Central memory CD8-positive, alpha-beta T cell (primary cell): ENCODE measurements at places on chromosomes 3 and 15.
A peak's percentile ranks its signal among the peaks of the same experiment; 100 is the strongest.

DNA sequence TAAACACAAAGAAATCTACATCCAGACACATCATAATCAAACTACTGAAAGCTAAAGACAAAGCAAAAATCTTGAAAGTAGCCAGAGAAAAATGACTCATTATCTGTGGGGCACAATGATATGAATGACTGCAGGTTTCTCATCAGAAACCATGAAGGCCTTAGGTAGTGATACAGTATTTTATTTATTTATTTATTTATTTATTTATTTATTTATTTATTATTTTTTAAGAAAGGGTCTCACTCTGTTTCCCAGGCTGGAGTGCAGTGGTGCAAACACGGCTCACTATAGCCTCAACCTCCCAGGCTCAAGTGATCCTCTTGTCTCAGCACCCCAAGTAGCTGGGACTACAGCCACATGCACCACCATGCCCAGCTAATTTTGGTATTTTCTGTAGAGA is 15.2 kb downstream of the CCK start:
- peaks cover 46% of the 10 kb centered on the region for H3K27me3 ChIP-seq
- no peak overlapping the region for H3K27ac ChIP-seq
- no peak overlapping the region for H3K4me3 ChIP-seq

GRCh38 chr3:129596194-129597086 is 10.0 kb downstream of the PLXND1 start:
- no peak overlapping the region for H3K4me3 ChIP-seq
- no peaks in the 10 kb centered on the region for H3K27me3 ChIP-seq

DNA sequence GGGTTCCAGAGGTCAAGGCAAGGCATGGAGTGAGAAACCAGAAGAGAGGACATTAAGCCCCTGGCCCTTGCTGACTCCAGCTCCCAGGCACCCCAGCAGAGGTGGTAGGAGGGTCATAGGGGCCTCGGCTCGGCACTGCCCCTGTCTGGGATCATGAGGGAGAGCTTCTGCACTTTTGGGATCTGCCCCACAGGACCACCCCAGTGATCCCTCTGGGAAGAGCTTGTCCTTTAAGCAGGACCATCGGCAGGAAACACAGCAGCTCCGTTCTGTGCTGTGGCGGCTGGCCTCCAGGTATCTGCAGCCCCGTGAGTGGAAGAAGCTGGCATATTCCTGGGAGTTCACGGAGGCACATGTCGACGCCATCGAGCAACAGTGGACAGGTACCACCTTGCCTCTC is 35.5 kb downstream of the ANKDD1A start:
- H3K4me1 ChIP-seq, result peaks cover 12% of the 10 kb centered on the region
- peaks cover 1% of the 10 kb centered on the region for H3K36me3 ChIP-seq
- DNase-seq, result no peak
- H3K27me3 ChIP-seq, result no peaks in the 10 kb centered on the region
- no peak overlapping the region for H3K4me3 ChIP-seq

- no peaks in the 10 kb centered on the region for H3K27me3 ChIP-seq
- H3K36me3 ChIP-seq, result peaks cover 12% of the 10 kb centered on the region
- H3K27ac ChIP-seq, result no peak overlapping the region
- peaks cover 53% of the 10 kb centered on the region for H3K4me1 ChIP-seq
Measured at GRCh38 chr3:66431494-66431893, 69.3 kb downstream of the LRIG1 start.

DNA sequence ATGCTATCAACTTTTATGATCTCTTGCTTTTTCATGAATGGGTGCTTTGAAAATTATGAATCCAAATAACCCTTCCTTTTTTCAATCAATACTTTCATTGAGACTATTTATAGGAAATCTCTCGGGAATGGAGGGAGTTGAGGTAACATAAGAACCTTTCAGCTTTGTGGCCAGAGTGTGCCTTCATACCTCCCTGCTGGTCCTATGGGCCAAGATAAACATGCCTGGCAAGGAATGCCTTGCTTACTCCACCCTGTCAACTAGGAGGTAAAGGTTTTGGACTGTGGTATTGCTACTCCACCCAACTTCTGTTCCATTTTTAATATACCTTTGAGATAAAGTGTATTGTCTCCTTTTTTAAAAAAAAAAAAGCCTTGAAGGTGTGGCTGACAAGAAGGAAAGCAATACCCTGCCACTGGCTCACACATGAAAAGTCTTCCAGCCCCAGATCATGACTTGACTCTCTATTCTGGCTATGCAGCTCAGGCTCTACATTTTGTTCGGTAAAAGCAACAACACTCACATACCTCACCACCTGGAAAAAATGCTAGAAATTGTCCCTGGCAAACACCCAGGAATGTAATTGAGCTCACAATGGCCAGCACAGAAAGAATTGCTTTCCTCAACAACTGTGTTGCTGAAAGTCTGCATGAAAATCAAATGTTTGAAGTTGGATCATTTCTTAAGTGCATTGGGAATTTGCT is 35.8 kb downstream of the COL8A1 start:
- H3K27me3 ChIP-seq, result no peaks in the 10 kb centered on the region
- no peaks in the 10 kb centered on the region for H3K4me1 ChIP-seq
- no peak for DNase-seq
- H3K4me3 ChIP-seq, result no peak overlapping the region
- H3K27ac ChIP-seq, result no peak overlapping the region

- H3K27ac ChIP-seq, result no peak overlapping the region
- DNase-seq, result no peak
- peaks cover 2% of the 10 kb centered on the region for H3K36me3 ChIP-seq
- H3K27me3 ChIP-seq, result peaks cover 36% of the 10 kb centered on the region
Measured at GRCh38 chr3:10628891-10629670, 123.7 kb upstream of the ATP2B2 start.

DNA sequence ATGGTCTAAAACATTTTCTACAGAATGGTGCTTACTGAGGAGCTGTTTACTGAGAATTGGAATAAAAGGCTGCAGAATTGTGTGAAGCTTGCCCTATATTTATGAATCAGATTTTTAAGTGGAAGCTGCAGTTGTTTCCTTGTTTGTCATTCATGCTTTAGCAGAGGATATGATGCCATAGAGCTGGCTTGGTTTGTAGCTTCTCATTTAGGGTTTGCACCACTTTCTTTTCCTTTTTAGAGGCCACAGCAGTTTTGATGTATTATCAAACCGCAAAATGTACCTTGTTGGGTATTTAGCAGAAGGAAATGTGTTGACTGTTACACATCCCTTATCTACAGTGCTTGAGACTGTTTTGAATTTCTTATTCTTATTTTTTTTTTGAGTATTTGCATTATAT is 66.2 kb downstream of the RASA2 start:
- DNase-seq, result peak; percentile 35
- H3K36me3 ChIP-seq, result peaks cover 12% of the 10 kb centered on the region
- peak overlapping the region; percentile 20 for H3K27ac ChIP-seq
- peaks cover 43% of the 10 kb centered on the region for H3K4me1 ChIP-seq

DNA sequence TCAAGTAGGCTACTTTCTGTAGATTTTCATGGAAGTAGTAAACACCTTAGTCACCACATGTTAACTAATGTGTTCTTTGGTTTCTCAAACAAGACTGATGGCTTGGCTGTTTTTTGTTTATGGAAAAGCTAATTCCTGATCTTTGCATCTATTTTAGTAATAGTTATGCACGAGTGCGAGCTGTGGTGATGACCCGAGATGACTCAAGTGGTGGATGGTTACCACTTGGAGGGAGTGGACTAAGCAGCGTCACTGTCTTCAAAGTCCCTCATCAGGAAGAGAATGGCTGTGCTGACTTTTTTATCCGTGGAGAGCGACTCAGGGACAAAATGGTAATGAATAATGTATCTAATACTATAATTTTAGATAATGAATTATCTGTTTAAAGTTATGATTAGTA is 46.6 kb downstream of the SPRED1 start:
- H3K4me1 ChIP-seq, result peaks cover 21% of the 10 kb centered on the region
- no peak overlapping the region for H3K4me3 ChIP-seq
- H3K27ac ChIP-seq, result no peak overlapping the region

DNA sequence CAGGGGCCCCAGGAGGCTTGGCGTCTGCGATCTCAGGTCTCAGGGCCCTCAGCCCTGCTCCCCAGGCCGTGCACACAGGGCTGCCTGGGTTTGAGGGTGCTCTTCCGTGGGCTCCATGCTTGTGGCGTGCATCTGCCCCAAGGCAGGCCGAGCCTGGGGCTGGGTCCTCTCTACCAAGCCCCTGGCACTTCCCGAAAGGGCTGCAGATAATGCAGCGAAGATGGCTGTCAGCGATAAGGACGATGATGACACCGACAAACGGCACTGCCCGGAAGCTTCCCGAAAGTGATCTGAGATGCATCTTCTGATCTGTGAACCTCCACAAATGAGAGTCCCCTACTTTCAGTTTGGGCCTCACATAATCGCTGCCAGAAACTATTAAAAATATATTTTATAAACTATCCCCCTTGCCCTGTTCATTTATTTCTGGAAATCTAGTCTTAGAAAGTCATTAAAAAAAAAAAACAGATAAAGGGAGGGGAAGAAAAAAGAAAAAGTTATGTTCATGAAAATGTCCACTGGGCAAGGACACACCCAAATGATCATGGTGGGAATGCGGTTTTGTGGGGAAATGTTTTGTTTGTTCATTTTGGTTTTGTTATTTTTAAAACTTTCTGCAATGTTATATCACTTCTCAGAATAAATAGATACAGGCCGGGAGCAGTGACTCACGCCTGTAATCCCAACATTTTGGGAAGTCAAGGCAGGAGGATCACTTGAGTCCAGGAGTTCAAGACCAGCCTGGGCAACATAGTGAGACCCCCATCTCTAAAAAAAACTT is 51.5 kb downstream of the RPN1 start:
- no peaks in the 10 kb centered on the region for H3K4me1 ChIP-seq
- H3K27ac ChIP-seq, result no peak overlapping the region
- DNase-seq, result no peak
- H3K36me3 ChIP-seq, result peaks cover 4% of the 10 kb centered on the region
- no peak overlapping the region for H3K4me3 ChIP-seq

DNA sequence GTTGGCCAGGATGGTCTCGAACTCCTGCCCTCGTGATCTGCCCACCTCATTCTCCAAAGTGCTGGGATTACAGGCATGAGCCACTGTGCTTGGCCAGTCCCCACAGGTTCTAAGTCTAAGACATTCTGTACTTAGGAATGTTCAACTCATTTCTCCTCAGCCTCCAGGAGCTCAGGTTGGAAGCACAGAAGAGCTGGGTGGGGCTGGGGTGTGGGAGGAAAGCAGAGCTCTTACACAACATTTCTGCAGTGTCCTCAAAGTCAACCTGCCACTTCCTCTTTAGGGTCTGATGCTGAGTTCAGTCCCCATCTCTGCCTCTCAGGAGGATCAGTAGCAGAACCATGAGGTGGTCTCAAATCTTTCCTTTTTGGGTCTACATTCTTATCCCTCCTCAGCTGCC is 75.5 kb downstream of the MRPL46 start:
- DNase-seq, result no peak
- no peaks in the 10 kb centered on the region for H3K4me1 ChIP-seq
- H3K27ac ChIP-seq, result no peak overlapping the region
- H3K27me3 ChIP-seq, result peaks cover 57% of the 10 kb centered on the region
- peaks cover 3% of the 10 kb centered on the region for H3K36me3 ChIP-seq
- H3K4me3 ChIP-seq, result no peak overlapping the region

- no peaks in the 10 kb centered on the region for H3K4me1 ChIP-seq
- DNase-seq, result no peak
- no peaks in the 10 kb centered on the region for H3K36me3 ChIP-seq
Measured at GRCh38 chr3:131338948-131339640, 42.5 kb upstream of the NUDT16 start.

DNA sequence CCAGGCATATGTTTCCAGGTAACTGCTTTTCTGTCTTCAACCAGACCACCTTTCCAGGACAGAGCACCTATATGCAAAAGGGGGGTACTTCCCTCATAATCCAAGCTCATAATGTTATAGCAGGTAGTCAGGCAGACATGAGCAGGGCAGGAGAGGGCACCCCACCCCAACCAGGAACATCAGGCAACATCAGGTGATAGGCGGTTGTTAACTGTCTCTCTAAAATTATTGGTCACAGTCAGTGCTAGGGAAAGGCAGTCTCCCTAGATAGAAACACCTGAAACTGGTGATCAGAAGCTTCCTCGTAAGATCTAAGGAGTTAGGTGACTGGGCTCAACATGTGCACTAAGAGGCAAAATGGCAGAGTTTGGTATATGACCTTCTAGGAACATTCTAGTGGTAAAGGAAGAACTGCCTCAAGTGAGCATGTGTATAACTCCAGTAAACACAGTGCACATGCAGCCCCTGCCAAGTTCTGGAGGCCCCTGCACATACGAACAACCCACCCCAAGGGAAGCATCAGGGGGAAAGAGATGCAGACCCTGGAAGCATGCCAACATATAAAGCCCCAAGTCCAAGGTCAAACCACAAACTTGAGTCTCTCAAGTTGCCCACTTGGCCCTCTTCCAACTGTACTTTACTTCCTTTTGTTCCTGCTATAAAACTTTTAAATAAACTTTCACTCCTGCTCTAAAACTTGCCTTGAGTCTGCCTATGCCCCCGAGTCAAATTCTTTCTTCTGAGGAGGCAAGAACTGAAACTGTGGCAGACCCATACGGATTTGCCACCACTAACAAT is 270.9 kb downstream of the ULK4 start:
- DNase-seq, result no peak
- H3K4me1 ChIP-seq, result peaks cover 6% of the 10 kb centered on the region
- no peaks in the 10 kb centered on the region for H3K27me3 ChIP-seq
- no peak overlapping the region for H3K27ac ChIP-seq
- H3K4me3 ChIP-seq, result no peak overlapping the region

DNA sequence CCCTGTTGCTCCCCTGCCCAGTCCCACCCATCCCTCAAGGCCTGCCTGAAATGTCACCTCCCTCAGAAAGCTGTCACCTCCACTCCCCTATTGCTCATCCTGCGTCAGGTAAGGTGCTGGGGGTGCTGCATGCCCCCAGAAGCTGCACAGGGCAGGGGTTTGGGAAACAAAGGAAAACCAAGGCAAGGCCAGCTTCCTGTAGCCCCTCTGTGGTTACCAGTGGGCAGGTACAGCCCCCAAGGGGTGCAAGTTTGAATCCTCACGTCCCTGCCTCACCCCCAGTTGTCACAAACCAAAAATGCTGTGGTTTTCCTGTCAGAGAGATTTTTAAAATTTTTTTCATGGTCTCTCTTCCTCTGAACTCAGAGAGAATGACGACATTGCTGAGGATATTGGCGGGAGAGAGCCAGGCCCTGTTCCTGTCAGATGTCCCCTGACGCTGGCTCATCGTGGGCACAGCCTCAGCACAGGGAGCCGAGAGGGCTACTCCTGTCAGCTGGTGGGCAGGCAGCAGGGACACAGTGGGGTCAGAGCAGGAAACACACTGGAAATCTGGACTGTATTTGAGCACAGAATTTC is 27.0 kb downstream of the PSTPIP1 start:
- peak overlapping the region; percentile 100 for H3K27ac ChIP-seq
- peak; percentile 55 for DNase-seq
- H3K4me1 ChIP-seq, result peaks cover 75% of the 10 kb centered on the region
- H3K27me3 ChIP-seq, result no peaks in the 10 kb centered on the region
- H3K36me3 ChIP-seq, result peaks cover 27% of the 10 kb centered on the region

- H3K27ac ChIP-seq, result no peak overlapping the region
- no peak overlapping the region for H3K4me3 ChIP-seq
- peaks cover 16% of the 10 kb centered on the region for H3K36me3 ChIP-seq
- no peaks in the 10 kb centered on the region for H3K27me3 ChIP-seq
- H3K4me1 ChIP-seq, result peaks cover 33% of the 10 kb centered on the region
Measured at GRCh38 chr3:171184372-171184771, 157.9 kb upstream of the SLC2A2 start.

DNA sequence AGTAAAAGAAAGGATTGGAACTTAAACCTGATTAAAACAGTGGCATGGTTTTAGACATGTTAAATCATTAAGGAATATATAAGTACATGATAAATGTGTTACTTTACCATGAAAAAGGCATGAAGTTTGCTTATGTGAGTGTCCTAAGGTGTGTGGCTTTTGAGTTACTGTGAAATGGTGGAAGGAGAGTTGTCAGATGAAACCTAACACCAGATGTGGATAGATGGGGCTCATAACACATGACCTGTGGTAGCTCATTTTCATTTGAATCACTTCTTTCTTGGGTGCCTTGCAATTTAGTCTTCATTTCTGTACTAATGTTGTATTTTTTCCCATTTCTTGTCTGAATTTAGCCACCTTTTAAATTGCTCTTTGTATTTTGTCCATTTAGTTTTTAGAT is 13.0 kb downstream of the MEF2A start:
- no peaks in the 10 kb centered on the region for H3K36me3 ChIP-seq
- H3K4me3 ChIP-seq, result no peak overlapping the region
- H3K4me1 ChIP-seq, result peaks cover 64% of the 10 kb centered on the region
